ENCODE measurements at places on chromosomes 3 and 15.

DNA sequence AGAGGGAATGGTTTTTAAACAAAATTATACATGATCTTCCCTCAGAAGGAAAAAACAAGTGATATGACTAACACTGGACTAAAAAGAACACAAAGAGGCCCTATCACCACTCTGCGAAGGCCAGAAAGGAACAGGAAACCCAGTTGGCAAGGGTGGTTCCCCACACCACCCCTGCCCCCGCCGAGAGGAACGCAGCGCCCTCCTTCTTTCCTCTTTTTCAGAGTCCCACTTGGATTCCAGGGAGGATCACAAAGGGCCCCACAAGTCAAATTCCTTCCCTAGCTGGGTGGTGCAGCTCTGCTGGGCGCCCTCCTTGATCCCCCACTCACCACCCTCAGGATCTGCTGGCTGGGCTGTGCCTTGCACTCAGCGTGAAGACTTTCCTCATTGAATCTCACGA, 29.8 kb downstream of the PLA1A start:
- DNase-seq = no peak

GRCh38 chr3:62669161-62669560, 206.1 kb downstream of the CADPS start:
- no peak for DNase-seq

DNA sequence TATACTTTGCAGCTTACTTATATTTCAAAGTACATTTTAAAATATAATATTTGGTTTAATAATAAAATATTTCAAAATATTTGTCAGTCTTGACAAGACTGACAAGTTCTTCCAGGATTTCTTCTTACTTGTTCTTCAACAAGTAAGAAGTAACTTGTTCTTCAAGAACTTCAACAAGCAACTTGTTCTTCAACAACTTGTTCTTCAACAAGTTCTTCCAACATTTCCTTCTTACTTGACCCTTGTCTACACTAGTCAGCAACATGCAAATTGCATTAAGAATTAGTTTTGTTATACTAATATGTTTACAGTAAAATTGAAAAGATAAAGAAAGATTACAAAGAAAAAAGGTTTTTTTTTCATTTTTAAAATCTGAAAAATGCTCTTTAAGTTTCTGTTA, 731.7 kb downstream of the NSUN3 start:
- DNase-seq = no peak

GRCh38 chr15:23038726-23039142, 635 bp downstream of the TUBGCP5 start:
- no peak for DNase-seq

- no peak for DNase-seq
Observed at GRCh38 chr15:89672221-89673164, 6.7 kb downstream of the PLIN1 start.

- no peak for DNase-seq
Observed at GRCh38 chr3:24493746-24494617, 668 bp downstream of the THRB start.

GRCh38 chr3:106913111-106913698, 464.0 kb upstream of the CCDC54 start:
- no peak for DNase-seq

DNA sequence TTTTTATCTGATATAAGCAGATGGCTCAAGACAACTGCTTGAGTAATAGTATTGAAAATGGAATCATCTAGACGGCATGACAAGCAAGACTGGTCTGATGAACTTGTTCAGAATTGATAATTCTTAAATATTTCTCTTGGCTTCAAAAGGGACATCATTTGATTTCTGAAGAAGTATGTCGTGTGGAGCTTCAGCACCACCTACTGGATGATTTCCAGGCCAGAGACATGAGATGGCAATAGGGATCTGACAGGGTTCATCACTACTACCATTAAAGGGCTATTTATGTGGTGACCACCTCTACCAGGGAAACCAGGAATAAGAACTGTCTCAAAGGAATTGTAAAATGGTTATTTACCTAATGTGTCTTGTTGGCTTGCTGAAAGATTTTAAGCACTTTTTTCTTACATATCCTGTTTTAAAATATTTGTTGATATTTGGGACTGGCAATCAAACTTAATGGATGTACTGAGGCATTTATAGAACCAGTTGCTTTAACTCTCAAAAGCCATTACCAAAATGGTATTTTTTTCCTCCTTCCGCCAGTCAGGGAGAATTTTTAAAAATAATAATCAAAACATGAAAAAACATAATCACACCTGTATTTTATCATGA, 99.5 kb upstream of the FAM98B start:
- DNase-seq = peak; percentile 40

DNA sequence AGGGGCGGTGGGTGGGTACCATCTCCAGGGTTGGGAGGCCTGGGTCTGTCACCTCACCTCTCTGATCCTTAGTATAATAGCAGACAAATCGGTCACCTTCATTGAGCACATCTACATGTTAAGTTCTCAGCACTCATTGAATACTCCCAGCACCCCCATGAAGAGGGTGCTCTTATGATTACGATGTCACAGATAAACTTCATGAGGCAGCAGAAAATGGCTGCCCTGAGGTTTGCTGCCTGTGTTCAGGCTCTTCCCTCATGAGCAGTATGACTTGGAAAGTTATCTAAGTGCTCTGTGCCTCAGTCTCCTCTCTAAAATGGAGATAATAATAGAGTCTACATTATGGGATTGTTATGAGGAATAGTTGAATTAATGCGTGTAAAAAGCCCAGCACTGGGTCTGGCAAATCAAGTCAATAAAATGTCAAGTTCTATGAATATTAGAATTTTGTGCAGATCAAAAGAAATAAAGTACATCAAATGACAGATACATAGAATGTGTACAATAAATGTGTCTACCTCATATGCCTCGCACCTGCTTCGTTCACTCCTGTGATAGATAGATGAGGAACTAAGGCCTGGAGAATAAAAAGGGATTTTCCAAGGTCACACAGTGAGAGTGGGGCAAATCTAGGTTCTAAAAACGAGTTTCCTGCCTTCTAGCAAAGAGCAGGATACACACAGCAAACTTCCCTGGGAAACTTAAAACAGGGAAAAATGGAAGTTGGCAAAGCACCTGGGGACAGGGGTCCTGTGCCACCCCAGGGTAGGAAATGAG, 142.2 kb upstream of the MRPS22 start:
- DNase-seq = no peak

DNA sequence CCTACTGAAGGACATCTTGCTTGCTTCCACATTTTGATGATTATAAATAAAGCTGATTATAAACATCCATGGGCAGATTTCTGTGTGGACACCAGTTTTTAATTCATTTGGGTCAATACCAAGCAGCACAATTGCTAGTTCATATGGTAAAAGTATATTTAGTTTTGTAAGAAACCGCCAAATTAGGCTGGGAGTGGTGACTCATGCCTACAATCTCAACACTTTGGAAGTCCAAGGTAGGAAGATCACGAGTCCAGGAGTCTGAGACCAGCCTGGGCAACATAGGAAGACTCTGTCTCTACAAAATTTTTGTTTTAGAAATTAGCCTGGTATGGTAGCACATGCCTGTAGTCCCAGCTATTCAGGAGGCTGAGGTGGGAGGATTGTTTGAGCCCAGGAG, 52.6 kb upstream of the ABHD2 start:
- no peak for DNase-seq

DNA sequence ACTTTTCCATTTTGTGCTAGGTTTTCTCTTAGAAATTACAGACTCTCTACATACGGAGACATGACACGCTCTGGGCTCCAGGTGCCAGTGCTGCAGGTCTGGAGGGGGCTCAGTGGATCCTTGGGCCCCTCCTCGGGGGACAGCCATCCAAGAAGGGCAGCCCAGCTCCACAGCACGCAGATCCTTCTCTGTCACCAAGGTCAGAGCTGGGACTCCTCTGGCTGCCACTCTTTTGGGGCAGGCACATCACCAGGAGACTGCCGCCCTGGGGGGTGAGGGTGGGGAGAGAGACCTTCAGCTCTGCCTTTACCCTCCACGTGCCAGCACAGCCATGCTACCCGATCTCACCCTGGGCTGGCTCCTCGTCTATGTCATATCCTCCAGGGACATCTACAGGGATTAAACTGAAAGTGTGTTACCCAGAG, 65.6 kb downstream of the ATP10A start:
- no peak for DNase-seq

DNA sequence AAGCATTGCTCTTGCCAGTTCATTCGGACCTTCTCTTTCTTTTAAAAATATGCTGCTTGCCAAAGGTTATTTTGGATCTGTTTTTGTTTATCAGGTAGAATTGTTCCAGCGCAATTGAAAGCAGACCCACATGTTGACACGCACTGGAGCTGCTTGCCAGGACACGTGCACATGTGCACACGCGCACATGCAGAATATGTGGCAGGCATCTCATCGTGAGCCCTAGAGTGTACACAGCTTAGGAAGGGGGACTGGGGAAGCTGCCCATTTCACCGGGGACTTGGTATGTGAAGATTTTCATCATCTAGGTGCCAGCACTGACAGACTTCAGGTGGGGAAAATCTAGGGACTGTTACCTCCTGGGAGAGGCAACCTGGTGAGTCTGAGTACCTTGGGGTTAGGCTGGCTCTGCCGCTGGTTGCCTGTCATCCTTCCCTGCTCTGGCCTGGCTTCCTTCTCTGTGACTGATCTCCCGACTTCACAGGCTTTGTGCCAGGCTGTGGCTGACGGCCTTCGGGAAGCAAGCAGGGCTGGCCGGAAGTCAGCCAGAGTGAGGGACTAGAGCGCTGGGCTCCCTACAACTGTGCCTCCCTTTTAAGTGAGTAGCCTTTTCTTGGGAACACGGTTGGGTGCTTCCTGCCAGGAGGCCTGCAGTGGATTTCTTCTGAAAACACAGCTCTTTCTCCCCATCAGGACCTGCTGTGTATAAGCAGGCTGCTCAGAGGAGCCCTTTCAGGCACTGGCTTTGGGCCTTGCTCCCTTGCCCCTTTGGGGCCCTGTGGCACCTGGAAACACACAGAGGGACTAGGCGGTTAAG, 129.3 kb downstream of the EEFSEC start:
- no peak for DNase-seq

DNA sequence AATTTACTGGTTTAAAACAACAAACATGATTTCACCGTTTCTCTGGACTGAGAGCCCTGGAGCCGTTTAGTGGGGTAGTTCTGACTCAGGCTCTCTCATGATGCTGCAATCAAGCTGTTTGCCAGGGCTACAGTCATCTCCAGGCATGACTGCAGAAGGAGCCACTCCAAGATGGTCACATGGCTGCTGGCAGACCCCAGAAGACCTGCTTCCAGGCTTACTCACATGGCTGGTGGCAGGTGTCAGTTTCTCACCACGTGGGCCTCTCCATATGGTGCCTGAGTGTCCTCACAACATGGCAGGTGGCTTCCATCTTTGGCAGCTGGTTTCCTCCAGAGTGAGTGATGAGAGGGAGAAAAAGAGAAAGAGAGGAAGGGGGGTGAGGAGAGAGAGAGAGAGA, 378.3 kb upstream of the RGMA start:
- no peak for DNase-seq

- DNase-seq = no peak
Observed at GRCh38 chr3:31953091-31953490, 28.0 kb downstream of the OSBPL10 start.

GRCh38 chr3:126412841-126413692, 18.4 kb downstream of the CFAP100 start:
- DNase-seq = no peak

DNA sequence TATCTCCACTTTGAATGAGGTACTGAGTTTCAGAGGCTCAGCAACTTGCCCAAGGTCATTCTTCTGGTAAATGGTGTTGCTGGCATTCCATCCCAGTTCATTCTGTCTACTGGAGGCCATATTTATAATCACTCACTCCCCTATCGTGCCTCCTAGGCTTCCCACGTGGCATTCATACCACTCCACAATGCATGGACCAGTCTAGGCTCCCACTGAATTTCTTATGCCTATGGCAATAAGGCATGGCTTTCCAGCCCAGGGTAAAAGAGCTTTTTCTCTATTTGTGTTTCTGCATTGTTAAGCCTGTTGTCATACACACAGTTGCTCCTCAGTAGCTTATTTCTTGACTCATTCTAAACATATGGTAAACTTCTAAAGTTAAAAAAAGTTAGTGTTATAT, 19.9 kb downstream of the BBX start:
- no peak for DNase-seq

DNA sequence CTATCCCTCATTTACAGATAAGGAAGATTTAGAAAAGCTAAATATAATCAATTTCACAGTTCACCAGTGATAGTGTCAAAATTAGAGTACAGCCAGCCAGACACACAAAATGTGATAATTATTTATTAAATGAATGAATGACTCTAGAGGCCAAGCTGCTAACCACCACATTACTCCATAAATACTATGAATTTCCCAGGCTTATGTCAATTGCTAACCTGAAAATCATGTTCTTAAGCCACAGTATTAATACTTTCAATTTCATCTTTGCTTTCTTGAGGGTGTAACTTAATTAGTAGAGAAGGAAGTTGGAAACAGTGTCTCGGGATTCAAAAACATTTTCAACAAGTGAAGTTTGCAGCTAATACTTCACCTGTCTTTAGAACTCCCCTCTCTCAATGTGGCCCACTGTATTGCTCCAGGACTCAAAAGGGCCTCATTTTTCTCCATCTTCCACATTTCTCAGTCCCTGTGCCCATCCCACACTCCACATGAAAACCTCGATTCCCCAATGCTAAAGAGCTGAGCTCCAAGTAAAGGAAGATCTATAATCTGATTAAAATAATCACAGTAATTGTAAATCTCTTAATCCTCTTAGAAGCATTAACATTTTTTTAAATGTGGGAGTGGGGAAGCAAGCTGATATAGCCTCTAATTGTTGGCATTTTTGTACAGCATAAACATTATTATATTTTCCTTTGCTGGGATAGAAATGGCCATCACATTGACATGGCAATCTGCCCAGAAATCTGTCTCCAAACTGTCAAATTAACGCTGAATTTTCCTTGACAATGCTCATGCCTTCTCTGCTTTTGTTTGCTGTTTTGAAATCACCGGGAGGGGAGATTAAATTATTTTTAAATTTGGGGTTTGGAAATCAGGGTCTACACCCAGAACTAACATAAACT, 765.1 kb downstream of the ROBO1 start:
- no peak for DNase-seq

DNA sequence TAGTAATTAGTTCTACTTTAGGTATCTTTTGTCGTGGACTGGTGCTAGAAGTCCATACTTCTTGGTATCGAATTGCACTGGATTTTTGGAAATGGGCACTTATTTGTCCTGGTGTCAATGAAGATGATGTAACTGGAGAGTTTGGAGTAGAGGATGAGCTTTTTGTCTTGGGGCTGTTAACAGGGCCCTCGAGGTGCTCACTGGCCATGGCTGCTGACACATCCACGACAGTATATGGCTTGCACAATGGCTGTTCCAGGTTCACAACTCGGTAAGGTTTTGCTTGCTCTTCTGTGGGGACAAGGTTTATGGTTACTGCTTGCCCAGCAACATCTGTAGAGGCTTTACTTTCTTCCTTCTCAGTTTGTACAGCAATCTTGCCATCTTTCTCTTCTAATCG, 109.4 kb upstream of the TSPAN3 start:
- DNase-seq = no peak

DNA sequence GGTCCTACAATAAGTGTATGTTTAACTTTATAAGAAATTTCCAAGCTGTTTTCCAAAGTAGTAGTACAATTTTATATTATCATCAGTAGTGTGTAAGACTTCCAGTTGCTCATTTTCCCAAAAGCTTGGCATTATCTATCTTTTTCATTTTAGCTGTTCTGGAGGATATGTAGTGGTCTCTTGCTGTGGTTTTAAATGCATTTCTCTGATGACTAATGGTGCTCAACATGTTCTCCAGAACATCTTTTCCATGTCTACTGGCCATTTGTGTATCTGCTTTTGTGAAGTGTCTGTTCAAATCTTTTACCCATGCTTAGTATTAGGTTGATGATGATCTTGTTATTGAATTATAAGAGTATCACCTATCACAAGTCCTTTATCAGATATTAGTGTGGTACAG, 13.3 kb downstream of the BCL2A1 start:
- DNase-seq = no peak

- DNase-seq = no peak
Observed at GRCh38 chr3:43994657-43995546, 246.8 kb upstream of the TOPAZ1 start.
